ENCODE measurements at places on chromosomes 13 and 19.

GRCh38 chr19:55647732-55648584, at the start of gene CCDC106:
CCDC106 (plus strand) TSS chr19:55648212; CDS start chr19:55649047, 835 bp downstream.
- no peak for DNase-seq

GRCh38 chr13:93446238-93446637, 219.6 kb downstream of the GPC6 start:
- DNase-seq, result no peak

DNA sequence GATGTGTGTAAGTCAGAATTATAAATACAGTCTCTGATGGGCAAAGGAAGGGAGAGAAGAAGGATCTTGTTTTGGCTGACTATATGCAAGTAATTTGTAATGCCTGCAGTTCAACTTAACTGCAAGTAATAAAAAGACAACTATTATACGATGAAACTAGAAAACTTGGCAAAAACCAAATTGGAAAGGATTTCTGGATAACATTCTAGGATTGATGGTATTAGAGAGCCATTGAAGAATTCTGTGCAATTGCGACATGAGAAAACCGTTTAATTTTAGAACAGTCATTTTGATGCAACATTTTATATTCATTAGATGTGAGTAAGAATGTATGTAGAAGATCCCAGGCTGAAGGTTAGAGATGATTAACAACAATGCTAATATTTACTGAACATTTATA, 1334.1 kb downstream of the EFNB2 start:
- DNase-seq, result no peak

GRCh38 chr19:33562636-33563035, 41.0 kb upstream of the PEPD start:
- no peak for DNase-seq

- DNase-seq, result no peak
Measured at GRCh38 chr13:44363631-44364344, 9.8 kb upstream of the SERP2 start.

DNA sequence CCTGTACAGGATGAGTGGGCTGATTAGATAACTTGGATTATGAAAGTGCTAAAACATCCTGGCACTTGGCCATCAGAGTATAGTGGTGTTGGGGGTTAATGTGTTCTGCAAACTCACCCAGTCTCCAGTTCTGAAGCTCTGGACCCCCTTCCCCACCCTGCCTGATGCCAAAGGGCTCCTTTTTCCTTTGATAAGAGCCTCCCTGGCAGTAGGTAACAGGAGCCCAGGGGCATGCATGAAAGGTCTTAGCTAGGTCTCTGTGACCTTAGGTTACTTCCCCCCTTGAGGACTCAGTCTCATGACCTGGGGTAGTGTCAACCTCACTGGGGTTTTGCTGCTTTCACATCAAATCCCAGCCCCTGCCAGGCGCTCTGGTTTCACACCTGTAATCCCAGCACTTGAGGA, 2.5 kb downstream of the RPS28 start:
- DNase-seq, result no peak

DNA sequence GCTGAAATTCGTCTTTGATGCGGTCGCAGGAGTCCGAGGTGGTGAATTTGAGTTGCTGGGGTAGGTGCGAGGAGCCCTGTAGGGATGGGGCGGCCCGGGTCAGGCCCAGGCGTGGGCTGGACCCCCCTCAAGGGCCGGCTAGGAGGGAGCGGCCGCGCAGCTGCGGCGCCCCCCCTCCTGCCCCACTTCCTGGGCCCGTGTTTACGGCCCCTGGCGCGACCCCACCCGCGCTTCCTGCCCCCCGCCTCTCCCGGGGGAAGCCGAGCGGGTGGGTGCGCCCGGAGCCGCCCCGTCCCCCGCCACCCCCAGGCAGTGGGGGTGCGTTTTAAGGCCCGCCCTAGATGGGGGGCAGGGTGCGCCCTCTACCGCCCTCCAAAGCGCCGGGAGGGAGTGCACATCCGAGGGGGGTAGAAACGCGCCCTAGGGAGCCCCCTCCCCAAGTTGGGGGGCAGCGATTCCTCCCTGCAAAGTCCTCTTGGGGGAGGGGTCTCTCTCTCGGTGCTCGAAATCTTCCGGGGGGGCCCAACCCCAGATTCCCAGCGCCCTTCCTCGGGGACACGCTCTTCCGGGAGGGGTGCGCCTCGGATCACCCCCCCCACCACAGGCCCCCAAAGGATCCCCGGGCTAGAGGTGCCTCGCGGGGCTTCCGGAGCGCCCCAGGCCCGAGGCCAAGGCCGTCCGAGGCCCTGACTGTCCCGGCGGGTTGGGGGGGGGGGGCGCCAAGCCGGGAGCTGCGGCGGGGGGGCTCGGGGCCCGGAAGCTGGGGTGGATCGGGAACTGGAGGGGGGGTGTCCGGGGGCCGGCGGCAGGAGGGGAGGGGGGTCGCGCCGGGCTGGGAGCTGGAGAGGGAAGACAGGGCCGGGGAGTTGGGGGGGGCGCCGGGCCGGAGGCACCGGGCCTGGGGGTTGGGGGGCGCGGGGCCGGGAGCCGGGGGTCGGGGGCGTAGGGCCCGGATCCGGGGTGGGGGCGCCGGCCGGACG, 823 bp downstream of the TLE5 start:
- DNase-seq, result peak; percentile 47

DNA sequence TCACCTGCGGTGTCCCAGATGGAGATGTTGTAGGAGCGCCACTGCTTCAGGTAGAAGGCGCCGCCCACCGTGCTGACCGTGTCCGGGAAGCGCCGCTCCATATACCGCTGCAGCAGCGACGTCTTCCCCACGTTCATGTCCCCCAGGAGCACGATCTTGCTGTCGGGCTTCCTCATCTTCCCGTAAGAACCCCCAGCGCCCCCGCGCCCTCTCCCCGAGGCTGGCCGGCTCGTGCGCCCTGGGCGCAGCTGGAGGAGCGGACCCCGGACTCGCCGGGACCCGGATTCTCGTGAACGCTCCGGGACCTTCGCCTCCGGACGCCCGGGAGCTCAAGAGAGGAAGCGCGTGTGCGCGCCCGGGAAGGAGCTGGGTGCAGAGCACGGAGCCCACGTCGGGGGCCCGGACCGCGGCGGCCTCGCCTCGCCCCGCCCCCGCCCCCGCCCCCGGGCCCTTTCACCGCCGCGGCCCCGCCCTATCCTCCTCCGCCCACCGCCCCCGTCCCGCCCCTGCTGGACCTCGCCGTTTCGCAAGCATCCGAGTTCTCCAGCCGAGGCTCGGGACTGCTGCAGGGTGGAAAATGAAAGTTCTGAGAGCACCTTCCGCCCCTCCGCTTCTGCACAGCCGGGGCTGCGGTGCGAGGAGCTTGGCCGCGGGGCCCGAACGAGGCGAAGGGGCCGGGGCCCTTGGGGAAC, at the start of gene RAB20:
TSS of gene RAB20 (minus strand) at position 379 of the 692 bp plus-strand sequence. CDS start at position 176, 203 bp downstream.
- DNase-seq, result peak; percentile 62

DNA sequence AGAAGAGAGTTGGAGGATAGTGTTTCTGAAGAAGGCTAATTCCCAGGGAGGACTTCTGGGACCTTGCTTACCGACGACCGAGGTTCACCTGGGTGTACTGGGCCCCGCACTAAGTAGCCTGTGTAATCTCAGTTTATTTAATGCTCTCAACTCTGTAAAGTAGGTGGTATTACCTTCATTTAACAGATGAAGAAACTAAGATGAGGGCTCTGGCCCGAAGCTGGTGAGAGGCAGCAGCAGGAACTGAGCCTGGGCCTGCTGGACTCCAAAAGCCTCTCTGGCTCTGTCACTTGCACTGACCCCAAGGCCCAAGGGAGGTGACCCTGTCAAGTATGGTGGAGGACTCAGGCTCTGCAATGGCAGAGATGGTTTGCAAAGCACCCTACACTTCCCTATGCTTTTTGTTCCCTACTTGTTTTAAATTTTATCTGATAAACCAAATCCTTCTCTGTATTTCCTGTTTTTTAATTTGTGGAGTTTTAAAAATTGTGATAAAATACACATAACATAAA, 50.6 kb downstream of the GGACT start:
- no peak for DNase-seq

DNA sequence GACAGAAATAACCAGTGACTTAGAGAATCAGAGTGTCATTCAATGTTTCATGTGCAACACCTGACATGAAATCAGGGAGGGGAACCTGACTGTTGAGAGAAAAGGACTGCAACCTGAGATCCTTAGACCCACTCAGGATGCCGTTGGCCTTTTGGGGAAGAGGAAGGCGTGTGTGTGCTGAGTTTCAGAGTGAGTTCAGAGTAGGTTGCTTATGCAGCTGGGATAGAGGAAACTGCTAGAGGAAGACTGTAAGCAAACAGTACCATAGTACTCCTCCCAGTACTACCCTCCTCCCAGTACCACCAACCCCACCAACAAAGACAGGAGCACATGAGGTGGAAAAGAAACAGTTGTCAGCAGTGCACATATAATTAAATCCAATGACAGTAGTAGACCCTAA, 63.7 kb downstream of the KL start:
- no peak for DNase-seq

- peak; percentile 54 for DNase-seq
Measured at GRCh38 chr13:40585911-40586471, 80.5 kb downstream of the FOXO1 start.

GRCh38 chr19:1070931-1071791, 4.2 kb downstream of the ARHGAP45 start:
- no peak for DNase-seq

DNA sequence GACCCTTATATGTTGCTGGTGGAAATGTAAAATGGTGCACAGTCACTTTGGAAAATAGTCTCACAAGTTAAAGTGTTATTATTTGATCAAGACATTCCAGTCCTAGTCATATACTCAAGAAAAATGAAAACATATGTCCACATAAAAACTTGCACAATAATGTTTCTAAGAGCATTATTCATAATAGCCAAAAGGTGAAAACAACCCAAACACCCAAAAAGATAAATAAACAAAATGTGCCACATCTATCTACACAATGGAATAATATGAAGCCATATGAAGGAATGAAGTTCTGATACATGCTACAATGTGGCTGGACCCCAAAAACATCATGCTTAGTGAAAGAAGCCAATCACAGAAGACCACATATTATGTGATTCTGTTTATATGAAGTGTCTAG, 14.4 kb upstream of the AKAP8 start:
- no peak for DNase-seq

GRCh38 chr19:18264971-18265540, 9.2 kb downstream of the IQCN start:
- DNase-seq, result no peak

DNA sequence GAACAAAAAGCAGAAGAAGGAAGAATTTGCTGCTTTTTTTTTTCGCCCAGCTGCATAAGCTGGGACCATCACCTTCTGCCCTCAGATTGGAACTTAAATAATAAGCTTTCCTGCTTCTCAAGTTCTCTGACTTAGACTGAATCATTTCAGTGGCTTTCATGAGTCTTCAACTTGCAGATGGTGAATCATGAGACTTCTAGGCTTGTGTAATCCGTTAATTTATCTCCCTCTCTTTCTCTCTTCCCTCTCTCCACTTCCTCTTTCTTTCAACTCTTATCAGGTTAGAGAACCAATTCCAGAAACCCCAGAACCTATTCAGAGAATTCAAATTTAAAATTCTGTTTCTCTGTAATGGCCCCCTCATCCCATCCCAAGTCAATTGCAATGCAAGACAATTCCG, 1153.7 kb downstream of the PCDH9 start:
- DNase-seq, result no peak

DNA sequence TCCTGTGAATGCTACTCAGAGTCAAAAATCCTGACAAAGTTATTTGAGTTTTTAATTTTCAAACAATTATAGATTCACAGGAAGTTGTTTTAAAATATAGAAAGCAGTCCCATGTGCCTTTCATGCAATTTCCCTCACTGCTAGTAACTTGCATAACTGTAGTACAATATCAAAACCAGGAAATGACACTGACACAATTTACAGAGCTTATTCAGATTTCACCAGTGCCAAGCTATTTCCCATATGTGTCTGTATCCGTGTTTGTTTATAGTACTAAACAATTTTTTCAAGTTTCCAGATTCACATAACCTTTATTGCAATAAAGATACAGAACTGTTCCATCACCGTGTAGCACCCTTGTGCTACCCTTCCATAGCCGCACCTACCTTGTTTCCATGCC, 934.6 kb downstream of the PCDH17 start:
- DNase-seq, result no peak

DNA sequence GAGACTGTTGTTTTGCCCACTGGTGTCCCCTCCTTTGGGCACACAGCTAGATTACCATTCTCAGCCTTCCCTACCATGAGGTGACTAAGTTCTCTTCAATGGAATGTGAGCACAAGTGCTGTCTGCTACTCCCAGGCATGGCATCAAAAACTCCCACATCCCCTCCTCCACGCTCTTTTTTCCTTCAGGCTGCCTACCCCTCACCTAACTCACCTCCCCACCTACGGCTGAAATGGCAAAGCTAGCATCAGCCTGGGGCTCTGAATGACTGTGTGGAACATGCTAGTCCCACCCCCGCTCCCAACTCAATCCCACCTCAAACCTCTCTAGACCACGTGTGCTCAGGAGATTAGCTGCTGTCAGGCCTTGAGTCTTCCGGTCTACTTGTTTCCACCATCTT, 512.2 kb downstream of the DIAPH3 start:
- no peak for DNase-seq

DNA sequence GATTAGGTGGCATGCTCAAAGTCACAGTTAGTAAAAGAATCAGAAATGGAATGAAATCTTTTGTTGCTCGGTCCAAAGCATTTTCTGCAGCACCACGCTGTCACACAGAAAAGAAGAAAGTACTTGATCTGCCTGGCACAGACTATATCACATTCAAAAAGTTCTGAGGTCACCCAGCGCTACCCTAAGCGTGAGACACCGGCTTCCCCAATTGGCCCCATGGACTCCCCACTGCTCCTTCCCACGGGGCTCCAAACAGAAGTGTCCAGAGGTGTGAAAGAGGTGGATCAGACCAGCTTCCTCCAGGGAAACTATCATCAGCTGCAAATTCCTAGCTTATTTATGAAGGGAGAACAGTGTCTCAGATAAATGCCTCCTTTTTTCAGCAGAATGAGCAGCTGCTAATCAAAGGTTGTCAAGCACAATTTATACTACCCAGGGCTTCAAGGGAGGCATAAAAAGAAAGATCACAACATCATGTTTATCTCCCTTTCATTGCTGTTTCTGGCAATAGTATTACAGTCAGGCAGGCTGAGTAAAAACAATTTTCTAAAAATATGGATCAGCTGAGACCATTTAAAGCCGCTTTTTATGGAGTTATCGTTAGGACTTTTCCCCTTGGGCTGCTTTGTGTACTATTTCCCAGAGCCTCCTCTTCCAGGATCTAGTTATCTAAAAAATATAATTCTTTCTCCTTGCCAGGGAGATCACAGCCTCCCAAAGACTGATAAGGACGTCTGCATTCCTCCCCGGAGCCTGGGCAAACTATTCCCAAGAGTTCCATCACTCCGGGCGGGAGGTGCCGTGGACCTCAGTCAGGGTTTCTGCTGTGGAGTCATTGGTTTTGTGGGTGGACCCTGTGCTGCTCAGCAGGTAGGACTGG, 208.0 kb downstream of the LHFPL6 start:
- no peak for DNase-seq

GRCh38 chr19:36837176-36837905, 846 bp downstream of the ZNF790 start:
- DNase-seq, result no peak

- DNase-seq, result no peak
Measured at GRCh38 chr19:49200238-49200862, 42.8 kb downstream of the TRPM4 start.

DNA sequence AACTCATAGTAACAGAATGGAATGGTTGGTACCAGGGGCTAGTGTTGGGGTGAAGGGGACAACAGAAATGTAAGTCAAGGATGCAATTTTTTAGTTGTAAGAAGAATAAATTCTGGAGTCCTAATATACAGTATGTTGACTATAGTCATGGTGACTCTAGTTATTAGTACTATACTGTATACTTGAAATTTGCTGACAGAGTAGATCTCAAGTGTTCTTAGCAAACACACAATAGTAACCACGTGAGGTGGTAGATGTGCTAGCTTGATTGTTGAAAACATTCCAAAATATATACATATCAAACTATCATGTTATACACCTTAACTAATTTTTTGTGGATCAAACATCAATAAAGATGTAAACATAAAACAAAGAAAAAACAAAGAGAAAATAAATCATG, 1345.1 kb upstream of the PCDH20 start:
- no peak for DNase-seq

Measured in bone marrow (tissue), 2 donors.